ENCODE measurements at places on chromosomes 7 and 10.

GRCh38 chr10:101014230-101014884 is 14.7 kb downstream of the LZTS2 start:
- DNase-seq: peak; percentile 69

- no peak for DNase-seq
Observed at GRCh38 chr10:70354556-70354955, 27.9 kb downstream of the LRRC20 start.

DNA sequence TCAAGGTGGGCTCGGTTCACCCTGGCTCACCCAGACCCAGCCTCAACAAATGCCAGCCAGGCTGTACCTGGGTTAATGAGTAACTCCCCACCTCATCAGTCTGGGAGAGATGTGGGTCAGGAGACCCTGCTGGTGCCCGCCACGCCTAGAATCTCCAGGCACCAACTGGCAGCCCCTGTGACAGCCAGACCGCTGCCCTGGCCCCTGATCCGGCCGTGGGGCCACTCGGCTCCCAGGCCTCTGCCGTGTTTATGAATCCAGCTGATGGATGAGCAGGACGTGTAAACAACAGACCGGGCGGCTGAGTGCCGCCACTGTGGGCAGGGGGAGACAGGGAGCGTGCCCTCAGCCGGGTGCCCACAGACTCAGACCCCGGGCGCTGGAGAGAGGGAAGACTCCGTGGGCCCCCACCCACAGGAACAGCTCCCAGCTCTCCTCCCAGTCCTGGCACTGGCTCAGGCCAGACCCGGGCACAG is 34.0 kb upstream of the PDGFA start:
- DNase-seq: no peak

DNA sequence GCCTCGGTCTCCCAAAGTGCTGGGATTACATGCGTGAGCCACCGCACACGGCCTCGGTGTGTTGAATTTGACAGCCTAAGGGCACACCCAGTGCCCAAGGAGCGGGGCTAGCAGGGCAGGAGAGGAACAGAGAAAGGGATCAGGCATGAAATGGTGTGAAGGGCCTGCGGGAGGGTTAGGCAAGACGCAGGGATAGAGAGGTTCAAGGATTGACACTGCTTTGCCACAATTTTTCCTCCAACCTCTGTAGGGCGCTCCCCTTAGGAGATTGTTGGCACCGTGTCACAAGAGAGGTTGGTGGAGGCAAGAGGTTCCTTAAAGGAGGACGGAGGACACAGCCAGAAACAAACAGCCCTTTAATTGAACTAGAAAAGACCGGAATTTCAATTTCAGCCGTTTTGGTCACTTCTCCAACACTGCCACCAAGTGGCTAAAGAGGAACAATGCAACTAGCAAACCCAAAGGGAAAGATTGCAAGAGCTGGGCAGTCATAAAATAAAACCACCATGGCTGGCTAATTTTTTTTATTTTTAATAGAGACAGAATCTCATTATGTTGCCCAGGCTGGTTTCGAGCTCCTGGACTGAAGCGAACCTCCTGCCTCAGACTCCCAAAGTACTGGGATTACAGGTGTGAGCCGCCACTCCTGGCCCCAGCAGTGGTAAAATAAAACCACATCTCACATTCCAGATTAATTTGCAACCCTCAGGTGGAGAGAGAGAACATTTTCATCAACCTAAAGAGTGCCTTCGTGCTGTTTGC is 6.9 kb upstream of the CREB3L2 start:
- DNase-seq: no peak

- DNase-seq: no peak
Observed at GRCh38 chr10:97540669-97541500, 31.7 kb upstream of the ANKRD2 start.

GRCh38 chr7:39075210-39075609 is 97.5 kb downstream of the POU6F2 start:
- DNase-seq: no peak

GRCh38 chr7:1748076-1748838 is 78.2 kb downstream of the ELFN1 start:
- DNase-seq: no peak

DNA sequence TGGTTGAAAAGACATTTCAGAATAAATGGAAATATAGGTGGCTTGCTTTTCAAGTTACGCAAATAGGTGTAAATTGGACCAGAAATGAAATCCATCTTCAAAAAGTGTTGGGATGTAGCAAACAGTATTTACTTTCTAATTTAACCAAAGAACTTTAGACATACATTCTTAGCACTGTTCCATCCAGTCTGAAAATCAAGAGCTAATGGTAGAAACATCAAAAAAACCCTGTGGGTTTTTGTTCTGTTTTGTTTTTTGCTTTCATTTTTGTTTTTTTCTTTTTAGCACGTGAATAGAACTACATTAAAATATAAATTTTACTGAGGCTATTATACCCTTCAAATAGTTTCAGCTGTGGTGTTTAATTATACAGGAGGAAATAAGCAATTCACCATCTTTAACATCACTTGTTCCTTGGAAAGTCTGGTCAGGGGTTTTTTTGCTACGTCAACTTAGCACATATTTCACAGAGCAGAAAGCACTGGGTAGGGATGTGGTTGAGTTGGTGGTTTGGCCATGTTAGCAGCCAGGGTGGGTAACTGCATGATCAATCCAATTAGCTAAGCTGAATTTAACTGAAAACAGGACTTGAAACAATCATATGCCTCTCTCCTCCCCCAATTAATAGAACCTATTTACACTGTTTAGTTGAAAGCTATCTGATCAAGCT is 275.4 kb upstream of the PFKP start:
- DNase-seq: no peak

DNA sequence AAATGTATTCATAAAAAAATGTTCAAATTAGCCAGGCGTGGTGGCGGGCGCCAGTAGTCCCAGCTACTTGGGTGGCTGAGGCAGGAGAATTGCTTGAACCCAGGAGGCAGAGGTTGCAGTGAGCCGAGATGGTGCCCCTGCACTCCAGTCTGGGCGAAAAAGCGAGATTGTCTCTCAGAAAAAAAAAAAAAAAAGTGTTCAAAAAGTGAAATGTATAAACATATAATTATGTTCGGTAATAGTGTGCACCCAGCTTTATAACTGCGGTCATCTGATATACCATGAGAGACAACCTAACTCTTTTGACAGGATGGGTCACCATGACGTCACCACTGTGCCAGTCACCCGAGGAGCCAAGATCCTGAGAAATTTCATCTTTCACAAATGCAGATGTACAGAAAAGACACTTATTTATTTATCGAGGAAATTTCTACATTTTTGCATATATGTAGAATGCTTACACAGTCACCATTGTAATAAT is 594 bp upstream of the RP9 start:
- DNase-seq: peak; percentile 35

DNA sequence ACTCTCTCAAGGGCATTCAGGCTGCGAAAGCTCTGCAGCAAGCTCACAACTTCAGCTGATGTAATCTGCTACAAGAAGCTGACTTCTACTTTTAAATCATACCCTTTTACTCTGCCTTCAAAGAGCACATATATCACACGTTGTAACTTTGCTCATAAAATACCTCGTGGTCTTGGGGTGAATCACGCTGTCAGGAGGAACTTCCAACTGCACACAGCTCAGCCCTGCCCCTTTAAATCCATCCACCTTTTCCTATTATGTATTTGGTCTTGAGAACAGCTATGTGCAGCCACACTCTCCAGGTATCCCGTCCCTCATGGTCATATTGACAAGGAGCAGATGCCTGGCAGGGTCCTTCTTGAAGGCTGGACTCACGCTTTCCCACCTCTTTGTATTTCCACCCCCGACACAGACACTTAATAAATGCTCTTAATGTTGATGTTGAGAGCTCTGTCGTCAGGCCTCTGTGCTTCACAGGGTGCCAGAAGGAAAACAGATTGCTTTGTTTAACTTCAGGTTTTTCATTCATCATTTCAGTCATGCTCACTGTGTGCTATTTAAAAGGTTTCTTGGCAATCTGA is 47.6 kb downstream of the ICA1 start:
- no peak for DNase-seq

DNA sequence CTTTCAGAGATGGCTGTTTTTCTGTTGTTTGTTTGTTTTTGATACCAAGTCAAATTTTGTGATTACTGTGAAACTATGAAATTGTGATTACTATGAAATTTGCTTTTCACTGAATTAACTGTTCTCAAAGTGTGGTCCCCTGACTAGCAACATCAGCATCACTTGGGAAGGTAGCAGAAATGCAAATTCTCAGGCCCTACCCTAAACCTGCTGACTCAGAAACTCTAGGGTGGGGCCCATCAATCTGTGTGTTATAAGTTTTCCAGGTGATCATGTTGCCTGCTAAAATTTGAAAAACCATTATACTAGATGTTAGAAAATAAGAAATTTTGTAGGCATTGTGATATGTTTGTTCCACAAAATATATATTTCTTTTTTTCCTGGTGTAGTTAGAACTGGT is 1.2 kb downstream of the IFIT1B start:
- DNase-seq: no peak

DNA sequence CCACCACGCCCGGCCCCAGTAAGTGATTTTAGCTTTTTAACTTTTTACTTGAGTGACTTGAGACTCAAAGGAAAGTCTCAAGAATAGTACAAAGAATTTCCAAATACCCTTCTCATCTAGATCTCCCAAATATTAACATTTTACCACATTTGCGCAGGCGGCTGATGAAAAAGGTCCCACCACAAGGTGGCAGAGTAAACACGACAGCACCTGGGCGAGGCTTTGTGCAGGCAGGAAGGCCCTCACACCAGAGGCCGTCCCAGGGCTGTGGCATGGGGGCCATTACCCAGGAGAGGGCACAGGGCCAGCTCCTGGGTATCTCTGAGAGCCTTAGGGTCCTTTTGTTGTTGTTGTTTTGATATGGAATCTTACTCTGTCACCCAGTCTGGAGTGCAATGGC is 50.0 kb upstream of the WIPI2 start:
- peak; percentile 7 for DNase-seq

- DNase-seq: no peak
Observed at GRCh38 chr7:65554-65953, 126.8 kb upstream of the FAM20C start.

DNA sequence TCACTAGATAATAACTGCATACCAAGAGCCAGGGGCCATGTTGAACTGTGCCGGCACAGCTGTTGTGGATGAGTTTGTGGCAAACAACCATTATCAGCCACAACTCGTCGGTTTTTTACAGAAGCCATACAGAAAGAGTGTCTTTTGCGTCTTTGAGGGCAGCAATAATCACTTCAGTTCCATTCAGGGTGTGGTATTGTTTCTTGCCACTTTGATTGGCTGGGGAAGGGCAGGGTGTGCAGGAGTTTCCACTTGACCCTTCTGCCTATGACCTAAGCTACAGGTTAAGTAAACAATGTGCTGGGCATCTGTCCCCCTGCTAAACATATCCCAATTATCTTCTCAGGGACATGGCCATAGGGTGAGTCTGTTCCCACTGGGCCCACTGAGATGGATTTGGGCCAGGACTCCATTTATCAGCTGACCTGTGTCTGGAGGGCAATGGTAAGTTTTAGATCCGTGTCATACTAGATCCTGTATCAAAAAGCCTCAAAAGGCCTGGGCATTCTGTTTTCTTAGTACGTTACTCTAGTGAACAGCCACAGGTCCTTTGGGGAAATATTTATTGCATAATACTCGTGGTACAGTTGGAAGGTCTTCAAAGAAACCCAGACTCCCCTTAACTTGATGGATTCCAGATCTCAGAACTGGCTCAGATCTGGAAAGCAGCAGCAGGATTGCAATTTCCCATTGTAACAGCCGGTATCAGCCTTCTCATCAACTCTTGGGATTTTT is 15.9 kb downstream of the ZNF3 start:
- no peak for DNase-seq

DNA sequence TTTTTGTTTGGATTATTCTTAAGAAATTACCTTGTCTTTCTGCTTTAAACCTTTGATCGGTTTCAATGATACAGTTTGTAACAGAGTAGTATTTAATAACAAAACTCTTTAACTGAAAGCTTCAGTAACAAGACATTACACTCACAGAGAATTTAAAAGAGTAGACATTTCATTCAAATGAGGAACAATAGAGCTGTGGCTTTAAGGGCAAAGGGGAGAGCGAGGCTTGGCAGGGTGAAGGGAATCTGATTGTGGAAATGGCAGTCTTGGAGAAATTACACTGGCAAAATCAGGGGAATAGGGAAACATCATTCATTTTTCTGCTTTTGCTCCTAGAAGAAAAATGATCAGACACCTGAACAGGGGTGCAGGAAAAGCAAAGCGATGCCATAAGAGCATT is 5.1 kb upstream of the HIPK2 start:
- no peak for DNase-seq

- DNase-seq: no peak
Observed at GRCh38 chr10:101123085-101123814, 7.8 kb upstream of the TLX1 start.

DNA sequence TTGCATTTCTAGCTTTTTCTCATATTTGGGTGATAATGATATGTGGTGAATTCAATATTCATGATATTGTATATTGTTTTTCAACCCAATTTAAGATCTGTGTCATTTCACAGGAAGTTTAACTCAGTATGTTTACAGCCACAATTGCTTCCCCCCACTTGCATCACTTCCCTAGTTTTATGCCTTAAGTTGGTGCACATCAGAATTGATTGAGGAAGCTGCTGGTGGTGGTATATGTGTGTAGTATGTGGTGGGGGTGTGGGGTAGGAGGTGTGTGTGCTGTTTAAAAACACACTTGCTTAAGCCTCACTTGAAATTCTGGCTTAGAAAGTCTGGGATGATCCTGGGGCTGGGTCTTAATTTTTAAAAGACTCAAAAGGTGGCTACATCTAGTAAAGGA is 245.1 kb upstream of the AOAH start:
- no peak for DNase-seq

GRCh38 chr10:72158176-72158575 is 57.6 kb upstream of the ANAPC16 start:
- DNase-seq: no peak

DNA sequence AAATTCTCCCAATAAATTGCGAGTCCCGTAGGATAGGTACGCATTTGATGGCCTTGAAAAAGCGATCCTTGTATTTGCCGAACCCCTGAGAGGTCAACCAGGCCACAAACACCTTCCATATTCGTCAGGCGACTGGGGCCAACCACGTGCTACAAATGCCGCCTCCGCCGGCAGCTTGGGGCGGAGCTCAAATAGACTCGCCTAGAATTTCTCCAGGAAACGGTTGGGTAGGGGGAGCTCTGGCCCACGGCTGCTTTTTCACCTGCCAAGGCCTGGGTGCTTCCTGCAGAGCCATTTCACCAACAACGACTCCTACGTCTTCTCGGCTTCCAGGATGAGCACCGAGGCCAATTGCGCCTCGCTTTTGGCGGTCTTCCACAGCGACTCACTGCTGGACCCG is 53.4 kb upstream of the KIF5B start:
- DNase-seq: no peak

- DNase-seq: no peak
Observed at GRCh38 chr7:111101856-111102646, 11.1 kb downstream of the LRRN3 start.

Measured in brain microvascular endothelial cell (primary cell).